ENCODE measurements at places on chromosomes 11 and 22. TPM values are rescaled to one million over a fixed set of nuclear protein-coding genes. Genes with fewer than 3 reads are reported as not detected.

Gene MAPK8IP1
- total RNA-seq = 9.7 TPM

Gene CELSR1
- under 0.01 TPM for total RNA-seq

Gene KRTAP5-11
- total RNA-seq = not detected

Gene ACRV1
- total RNA-seq = not detected

Gene OR51B2
- not detected for total RNA-seq

Gene IL18
- 2.9 TPM for total RNA-seq

Gene C11orf97
- not detected for total RNA-seq

Gene CCDC134
- total RNA-seq = 12.7 TPM

Gene GSTT2
- total RNA-seq = 0.22 TPM

Gene KIAA1671
- 10.9 TPM for total RNA-seq

Gene E2F8
- total RNA-seq = 1.7 TPM

Gene KCNE3
- total RNA-seq = not detected

Gene KDELR3
- total RNA-seq = 111 TPM

Gene OR52E8
- total RNA-seq = 1.0 TPM

Gene DEUP1
- not detected for total RNA-seq

Gene SLC22A9
- total RNA-seq = not detected

Gene BRSK2
- total RNA-seq = not detected

Data from placental pericyte (primary cell).